ENCODE measurements at places on chromosomes 2 and 18. TPM values are rescaled to one million over a fixed set of nuclear protein-coding genes. Genes with fewer than 3 reads are reported as not detected.

Gene FER1L5
- not detected for total RNA-seq

Gene CYTIP
- total RNA-seq: 322 TPM

Gene FBXO41
- total RNA-seq: 13.2 TPM

Gene NR4A2
- 2.2 TPM for total RNA-seq

Gene NAB1
- total RNA-seq: 18.5 TPM

Gene LIMS4
- 0.19 TPM for total RNA-seq

Gene NEB
- total RNA-seq: 0.75 TPM

Gene TPGS2
- total RNA-seq: 53.7 TPM

Gene PCARE
- not detected for total RNA-seq

Gene MEX3C
- 47.1 TPM for total RNA-seq

Gene CNDP1
- total RNA-seq: not detected

Data from naive thymus-derived CD4-positive, alpha-beta T cell (primary cell).